ENCODE measurements at places on chromosomes 2 and 18. TPM values are rescaled to one million over a fixed set of nuclear protein-coding genes. Genes with fewer than 3 reads are reported as not detected.

Gene FBLN7
- 9.5 TPM for total RNA-seq

Gene MAL
- total RNA-seq: 16.9 TPM

Gene SLC8A1
- total RNA-seq: 30.6 TPM

GRCh38 chr2:114949228-114949804 is 506.9 kb downstream of the DPP10 start:
- no peak for DNase-seq

- DNase-seq: no peak
Measured at GRCh38 chr2:236678307-236678975, 108.8 kb downstream of the ACKR3 start.

GRCh38 chr2:198191651-198192050 is 387.3 kb downstream of the PLCL1 start:
- peak; percentile 16 for DNase-seq

- no peak for DNase-seq
Measured at GRCh38 chr18:41155910-41156851, 798.9 kb upstream of the PIK3C3 start.

DNA sequence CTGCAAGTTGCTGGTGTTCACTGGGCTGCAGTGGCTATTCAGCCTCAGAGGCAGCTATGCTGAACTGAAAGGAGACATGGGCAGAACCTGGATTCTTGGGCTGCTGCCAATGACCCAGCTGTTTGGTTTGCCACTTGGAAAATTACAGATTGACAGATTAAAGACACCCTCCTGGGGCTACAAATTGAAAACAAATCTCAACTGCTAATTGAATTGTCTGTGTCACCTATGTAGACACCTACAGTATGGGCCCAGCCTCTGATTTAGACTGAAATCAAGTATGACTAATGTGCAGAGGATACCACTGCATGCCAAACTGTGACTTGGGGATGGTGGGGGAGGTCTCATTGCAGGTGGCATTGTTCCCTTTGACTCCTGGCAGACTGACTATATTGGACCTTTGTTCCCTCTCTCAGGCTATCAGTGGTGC is 42.8 kb downstream of the ITSN2 start:
- DNase-seq: peak; percentile 58

DNA sequence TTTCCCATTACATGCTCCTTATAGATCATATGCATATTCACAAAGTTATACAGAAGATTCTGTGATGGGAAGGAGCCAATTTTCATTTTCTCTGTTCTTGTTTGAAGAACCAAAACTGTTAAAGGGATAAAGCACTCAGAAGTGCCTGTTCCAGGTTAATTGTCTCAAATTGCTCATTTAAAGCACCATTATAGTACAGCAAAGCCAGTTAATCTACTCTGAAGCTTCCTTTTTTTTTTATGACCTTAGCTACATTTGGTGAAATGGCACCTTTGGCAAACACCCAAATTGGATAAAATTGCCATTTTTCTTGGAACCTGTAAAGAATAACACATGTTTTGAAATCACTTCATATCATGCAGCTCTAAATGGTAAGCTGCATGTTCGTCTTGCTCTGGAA is 1092.3 kb downstream of the BCL11A start:
- peak; percentile 6 for DNase-seq
